ENCODE measurements at places on chromosomes 11 and 22.

DNA sequence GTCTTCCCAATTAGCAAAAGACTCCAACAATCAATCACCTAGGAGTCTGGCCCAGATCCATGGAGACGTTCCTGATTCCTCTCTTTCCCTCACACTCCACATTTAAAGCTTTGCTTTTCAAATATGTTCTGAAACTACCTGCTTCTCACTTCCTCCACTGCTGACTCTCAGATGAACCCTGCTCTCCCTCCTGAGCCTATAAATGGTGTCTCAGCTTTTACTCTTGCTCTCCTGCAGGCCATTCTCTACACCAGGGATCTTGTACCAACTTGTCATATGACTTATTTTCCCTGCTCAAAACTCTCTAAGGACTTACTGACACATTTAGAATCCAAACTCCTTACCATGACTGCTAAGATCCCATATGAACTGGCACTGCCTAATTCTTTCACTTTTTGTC lies 138.4 kb upstream of the DDI1 start:
- DNase-seq = no peak

GRCh38 chr11:130219148-130219547 lies 59.6 kb downstream of the ST14 start:
- no peak for DNase-seq

DNA sequence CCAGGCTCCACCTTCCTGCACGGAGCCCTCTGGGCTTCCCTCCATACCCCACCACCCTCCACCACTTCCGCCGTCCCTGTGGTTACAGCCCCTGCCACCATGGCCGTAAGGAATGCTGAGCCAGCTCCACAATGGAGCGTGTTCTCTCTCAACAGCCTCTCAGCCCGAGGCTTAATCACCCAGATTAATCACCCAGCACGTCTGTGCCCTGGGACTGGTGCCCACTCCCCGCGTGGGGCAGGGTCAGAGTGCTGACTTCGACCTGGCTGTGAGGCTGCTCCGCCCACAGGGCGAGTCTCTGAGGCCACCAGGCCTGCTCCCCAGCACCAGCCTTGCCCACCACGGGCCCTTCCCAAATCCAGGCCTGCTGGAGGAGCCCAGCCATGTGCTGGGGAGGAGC lies 4.0 kb upstream of the TH start:
- DNase-seq = no peak

GRCh38 chr11:69158301-69159149 lies 2.8 kb downstream of the SMIM38 start:
- DNase-seq = no peak

DNA sequence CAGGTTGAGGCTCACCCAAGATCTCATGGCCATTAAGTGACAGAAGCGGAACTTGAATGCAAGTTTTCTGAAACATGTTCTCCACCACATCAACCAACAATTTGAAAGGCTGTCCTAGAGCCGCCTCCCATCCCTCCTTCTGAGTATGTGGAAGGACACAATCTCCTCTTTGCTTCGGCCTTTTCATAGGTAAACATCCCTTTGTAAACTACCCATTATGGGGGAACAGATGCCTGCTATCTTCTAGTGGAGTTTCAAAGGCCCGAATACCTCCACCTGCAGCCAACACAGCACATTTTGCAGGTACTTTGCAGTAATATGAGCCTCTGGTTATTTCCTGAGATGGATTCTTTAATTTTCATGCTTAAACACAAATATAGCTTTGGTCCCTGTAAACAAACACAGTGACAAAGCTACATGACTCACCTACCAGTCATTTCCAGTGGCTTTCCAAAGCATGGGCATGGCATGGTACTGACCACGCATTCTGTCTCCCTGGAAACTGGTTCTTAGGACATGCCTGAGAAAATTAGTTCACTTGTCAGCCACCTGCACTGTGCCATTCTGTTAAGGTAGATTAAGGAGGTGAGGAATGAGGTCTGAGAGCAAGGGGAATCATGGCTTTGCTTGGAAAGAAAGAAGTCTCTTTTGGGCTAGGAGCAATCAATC lies 60.2 kb downstream of the EHF start:
- DNase-seq = no peak

GRCh38 chr22:25711491-25711890 lies 30.5 kb upstream of the MYO18B start:
- DNase-seq = no peak

DNA sequence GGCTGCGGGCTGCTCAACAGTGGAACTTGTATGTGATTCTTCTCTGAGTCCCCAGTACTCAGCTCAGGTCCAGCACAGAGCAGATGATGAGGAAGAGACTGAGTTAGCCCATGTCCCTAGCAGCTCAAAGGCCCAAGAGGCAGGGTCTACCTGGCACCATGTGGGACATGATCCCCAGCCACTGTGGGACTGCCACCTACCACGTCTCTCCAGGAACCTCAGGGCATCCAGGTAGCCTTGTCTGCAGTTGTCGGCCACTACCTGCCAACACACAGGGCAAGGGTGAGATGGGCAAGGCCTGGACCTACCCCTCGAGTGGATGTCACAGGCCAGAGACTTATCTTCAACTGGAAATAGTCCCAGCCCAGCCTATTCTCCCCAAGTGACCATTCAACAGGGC lies 4.4 kb downstream of the PNPLA5 start:
- no peak for DNase-seq

DNA sequence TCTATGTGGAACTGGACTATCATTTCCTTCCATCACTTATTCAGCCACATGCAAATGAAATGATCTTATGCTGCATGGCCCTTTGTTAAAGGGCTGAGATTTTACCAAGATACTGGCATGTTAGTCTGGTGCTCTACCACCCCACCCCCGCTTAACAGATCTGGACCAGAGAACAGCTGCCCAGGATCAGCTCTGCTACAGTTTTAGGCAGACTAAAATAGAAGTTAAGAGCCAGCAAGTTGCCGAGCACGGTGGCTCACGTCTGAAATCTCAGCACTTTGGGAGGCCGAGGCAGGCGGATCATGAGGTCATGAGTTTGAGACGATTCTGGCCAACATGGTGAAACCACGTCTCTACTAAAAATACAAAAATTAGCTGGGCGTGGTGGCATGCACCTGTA lies 4.6 kb downstream of the DDB1 start:
- DNase-seq = no peak

- DNase-seq = no peak
Observed at GRCh38 chr11:8713760-8714454, 31.3 kb downstream of the RPL27A start.

DNA sequence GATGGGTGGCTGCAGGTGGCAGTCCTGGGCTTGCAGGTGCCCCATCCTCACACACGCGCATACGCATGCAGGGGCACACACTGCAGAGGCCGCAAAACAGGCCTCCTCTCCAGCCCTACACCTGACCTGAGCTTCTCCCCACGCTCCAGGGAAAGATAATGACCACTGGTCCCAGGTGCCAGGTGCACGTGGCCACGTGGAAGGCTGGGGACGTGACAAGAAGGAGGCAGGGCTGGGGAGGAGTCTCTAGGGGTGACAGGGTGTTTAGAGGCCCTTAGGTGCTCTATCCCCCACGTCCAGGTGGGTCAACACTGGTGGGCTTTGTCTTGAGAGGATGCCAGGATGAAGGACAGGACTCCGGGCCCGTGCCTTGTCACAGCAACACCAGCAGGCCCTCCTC lies 23.5 kb upstream of the CPT1A start:
- no peak for DNase-seq

- no peak for DNase-seq
Observed at GRCh38 chr11:86537541-86538222, 134.7 kb downstream of the ME3 start.

DNA sequence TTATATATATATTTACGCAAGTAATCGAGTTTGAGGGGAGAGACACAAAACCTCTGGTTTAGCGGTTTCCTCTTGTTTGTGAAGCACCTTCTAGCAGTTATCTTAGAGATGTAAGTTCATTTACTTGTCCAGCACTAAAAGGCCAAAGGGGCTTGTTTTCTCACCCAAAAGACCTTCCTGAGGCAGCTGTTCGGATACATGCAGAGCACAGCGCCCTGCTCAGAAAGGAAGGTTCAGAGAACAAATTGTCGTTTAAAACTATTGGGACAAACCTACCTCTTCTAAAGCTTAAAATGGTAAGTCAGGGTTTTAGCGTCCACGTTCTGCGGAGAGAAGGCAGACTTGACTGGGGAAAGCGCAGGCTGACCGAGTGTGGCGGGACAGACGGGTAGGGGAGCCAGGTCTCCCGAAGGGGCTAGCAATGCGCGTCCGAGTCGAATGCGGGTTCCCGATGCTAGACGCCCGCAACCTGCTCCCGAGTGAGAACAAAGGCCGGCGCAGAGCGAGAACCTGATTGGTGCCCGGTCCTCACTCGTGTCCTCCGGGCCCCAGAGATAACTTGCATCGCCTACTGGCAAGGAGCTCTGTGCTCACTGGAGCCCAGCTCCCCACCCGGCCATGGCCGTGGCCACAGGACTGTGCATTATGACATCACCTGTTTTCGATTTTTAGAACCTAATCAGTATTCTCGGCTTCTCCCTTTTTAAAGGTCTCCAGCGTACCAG lies 1.0 kb upstream of the SESN3 start:
- peak; percentile 34 for DNase-seq

GRCh38 chr22:29693161-29693560 lies 26.6 kb upstream of the CABP7 start:
- no peak for DNase-seq

GRCh38 chr22:46659791-46660186 lies 39.6 kb downstream of the GRAMD4 start:
- DNase-seq = no peak

- DNase-seq = no peak
Observed at GRCh38 chr11:12259956-12260355, 117.4 kb upstream of the PARVA start.

DNA sequence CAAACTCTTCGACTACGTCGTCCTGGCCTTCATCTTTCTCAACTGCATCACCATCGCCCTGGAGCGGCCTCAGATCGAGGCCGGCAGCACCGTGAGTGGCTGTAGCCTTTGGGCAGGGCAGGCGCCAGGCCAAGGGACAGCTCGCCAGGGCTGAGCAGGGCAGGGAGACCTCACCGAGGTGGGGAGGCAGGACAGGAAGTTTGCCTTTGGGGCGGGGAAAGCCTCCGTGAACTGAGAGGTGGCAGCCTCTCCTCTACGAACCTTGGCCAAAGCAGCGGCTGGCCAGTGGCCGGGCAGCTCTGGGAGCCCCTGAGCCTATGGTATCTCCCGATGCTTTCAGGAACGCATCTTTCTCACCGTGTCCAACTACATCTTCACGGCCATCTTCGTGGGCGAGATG lies 93.2 kb downstream of the CACNA1I start:
- DNase-seq = no peak

DNA sequence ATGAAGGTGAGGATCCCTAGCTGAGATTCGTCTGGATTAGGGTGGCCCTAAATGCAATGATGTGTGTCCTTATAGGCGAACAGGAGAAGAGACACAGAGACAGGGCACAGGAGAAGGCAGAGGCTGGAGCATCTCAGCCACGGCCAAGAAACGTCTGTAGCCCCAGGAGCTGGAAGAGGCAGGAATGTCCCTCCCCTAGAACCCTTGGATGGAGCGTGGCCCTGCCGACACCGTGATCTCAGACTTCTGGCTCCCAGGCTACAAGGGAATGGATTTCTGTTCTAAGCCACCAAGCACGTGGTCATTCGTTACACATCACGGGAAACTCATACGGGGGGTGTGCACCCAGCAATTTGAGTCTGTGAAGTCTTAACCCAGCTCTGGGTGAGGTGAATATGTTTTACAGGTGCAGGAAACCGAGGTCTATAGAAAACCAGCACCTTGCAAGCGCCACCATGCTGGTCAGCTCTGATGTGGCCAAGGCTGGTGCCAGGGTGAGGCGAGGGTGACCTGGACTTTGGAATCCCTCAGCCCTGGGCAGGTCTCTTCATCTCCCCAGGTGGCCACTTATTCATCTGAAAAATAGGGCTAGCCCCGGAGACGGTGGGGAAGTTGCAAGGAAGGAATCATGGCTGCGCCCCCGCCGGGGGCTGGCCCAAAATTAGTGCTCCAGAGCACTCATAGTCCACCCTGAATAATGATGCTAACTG lies 89.5 kb upstream of the FGF3 start:
- no peak for DNase-seq

DNA sequence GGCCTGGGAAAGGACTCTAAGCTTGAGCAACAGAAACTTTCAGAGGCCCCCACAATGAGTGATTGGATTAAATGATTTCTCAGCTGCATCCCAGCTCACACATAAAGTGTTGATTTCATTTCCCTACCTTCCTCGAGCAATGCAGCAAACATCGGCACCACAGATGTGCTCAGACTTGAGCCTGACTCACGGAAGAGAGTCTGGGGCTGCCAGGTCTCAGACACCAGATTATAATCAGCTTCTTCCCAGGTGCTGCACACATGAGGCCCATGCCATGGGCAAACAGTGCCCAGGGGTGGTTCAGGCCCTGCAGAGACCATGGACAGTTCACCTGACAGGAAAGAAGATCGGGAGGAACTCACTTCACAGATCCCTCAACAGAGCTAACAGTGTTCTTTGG lies 226.6 kb upstream of the TENM4 start:
- no peak for DNase-seq

DNA sequence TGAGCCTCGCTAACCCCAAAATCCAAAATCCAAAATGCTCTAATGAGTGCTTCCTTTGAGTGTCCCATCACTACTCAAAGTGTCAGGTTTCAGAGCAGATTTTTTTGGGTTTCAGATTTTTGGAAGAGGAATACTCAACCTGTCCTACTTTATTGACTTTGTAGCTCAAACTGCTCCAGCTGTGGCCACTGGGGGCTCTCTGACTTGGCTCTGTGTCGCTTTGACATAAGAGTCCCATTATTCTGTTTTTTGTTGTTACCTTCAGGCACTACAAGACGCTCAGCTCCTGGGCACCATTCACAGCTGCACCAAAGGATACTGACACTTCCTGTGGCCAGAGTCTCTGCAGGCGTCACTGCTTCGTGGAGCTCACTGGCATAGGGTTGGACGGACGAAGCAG lies 41.1 kb downstream of the PHF21B start:
- no peak for DNase-seq

DNA sequence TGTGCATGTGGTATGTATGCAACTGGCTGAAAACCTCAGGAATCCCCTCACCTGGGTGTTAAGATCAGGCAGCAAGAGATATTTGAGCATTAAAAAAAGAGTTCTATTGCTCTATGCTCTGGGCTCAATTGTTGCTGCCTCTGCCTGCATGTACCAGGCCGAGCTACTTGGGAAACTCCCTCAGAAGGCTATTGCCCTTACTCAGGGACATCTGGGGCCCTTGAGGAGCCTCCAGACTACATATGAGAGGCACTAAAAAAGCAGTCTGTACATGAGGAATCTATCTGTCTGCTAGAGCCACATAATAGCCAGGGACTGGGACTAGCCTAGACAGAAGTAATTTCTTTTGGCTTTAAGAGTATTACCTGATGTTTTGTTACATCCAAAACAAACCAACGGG lies 120.1 kb downstream of the SWAP70 start:
- no peak for DNase-seq
